ENCODE measurements at places on chromosomes 16 and 17.

- no peak for DNase-seq
These were observed 7.7 kb upstream of the SLFN12L start for GRCh38 chr17:35545150-35545549.

- no peak for DNase-seq
These were observed 548.8 kb upstream of the SALL1 start for GRCh38 chr16:51699686-51700396.

DNA sequence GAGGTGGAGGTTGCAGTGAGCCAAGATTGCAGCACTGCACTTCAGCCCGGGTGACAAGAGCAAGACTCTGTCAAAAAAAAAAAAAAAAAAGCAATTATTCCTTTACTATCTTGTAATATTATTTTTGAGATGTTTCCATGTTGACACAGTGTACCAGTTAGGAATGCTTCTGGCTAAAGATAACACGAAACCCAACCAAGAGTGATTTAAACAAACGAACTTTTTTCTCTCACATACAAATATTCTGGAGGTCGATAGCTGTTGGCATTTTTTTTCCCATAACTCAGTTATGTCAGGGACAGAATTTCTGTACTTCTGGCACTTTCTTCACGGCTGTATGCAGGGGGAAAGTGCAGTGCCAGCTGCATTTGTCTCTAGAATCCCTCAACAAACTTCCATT is 9.9 kb upstream of the PPM1D start:
- no peak for DNase-seq

DNA sequence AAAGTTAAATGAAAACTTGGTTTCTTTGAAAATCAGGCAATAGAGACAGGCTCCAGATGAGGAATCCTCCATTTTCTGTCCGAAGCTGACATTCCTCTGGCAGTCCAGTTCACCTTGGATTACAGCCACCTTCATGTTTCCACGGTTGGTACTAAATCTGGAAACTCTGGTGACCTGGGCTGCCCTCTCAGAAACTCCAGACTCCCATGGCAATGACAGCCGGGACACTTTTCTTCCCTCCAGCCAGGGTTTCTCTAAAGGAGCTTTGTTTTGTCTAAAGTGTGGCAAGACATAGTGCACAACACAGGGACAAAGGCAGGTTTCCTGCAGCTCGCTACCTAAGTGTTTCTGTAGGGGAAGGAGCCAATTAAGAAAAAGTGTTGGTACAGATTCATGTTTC is 36.0 kb downstream of the CLUAP1 start:
- DNase-seq = no peak

DNA sequence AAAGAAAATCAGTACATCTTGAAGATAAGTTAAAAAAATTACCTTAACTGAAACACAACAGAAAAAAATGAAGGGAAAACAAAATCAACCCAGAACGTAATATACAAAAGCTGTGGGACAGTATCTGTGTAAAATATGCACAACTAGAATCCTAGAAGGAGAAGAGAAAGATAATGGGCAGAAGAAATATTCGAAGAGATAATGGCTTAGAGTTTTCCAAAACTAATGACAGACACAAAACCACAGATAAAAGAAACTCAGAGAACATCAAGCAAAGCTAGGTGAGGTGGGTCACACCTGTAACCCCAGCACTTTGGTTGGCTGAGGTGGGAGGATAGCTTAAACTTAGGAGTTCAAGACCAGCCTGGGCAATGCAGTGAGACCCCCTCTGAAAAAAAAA is 117.1 kb downstream of the TRIM37 start:
- DNase-seq = no peak

GRCh38 chr17:57080718-57081117 is 4.3 kb upstream of the AKAP1 start:
- DNase-seq = no peak

Data from activated CD8-positive, alpha-beta memory T cell treated with anti-CD3 and anti-CD28 coated beads for 1 hour (primary cell).